ENCODE measurements at places on chromosomes 4 and X.

- DNase-seq = no peak
Observed at GRCh38 chr4:43113196-43113595, 220.7 kb downstream of the GRXCR1 start.

DNA sequence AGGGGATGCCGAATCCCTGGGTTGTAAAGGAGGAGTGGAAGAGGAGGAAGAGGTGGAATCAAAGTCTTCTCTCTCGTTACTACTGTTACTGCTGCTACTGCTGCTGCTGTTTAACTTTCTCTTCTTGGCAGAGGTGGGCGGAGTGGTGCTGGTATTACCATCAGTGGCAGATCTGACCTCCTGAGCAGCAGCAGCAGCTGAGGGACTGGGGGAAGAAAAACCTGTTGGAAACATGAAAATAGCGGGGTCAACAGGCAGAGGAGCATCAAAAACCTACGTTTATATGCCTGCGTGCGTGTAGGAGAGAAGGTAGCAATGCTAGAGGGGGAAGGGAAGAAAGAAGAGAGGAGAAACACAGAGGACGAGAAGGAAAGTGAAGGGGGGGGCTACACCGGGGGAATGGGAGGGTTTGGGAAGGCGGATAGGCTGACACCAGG lies 339 bp downstream of the CUL4B start:
- peak; percentile 57 for DNase-seq

GRCh38 chrX:129696463-129697155 lies 41.9 kb upstream of the APLN start:
- DNase-seq = no peak

- no peak for DNase-seq
Observed at GRCh38 chrX:13894888-13895565, 78.1 kb upstream of the GPM6B start.

GRCh38 chrX:43973249-43974099 lies at the start of gene NDP:
Gene NDP, minus strand, starts transcription at chrX:43973390. Its CDS starts 14,745 bp downstream, at chrX:43958645.
- no peak for DNase-seq

DNA sequence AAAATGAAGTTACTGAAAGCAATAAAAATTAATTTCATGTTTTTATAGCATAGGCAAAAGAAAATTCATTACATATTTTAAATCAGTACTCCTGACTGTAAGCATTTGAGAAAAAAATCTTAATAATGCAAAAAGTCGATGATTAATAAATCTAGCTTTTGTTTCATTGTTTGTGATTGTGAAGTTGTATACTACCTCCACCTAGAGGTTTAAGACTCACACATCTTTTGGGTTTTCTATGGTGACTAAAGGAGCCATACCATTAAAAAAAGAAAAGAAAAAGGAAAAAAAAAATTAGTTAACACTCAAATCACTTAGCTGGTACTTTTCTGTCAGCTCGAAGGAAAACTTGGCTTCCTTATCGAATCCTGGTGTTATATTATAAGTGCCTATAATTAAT lies 2.0 kb downstream of the GABRA2 start:
- no peak for DNase-seq

DNA sequence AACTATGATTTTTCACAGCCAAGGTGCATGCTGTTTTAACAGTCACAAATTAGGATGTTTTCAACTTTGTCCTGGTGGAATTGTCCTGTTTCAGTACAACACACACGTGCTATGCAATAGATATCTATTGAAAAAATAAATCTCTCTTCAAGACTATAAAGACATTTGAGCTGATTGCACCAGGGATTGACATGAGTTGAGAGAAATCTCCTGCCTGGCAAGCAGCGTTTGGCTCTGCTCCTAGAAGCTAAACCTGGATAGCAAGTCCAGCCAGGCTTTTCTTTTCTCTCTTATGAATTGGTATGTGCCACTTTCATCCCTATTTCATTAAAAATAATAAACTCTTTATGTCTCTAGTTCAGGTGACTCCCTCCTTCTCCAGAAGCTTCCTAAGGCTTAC lies 16.6 kb upstream of the NPNT start:
- DNase-seq = no peak

DNA sequence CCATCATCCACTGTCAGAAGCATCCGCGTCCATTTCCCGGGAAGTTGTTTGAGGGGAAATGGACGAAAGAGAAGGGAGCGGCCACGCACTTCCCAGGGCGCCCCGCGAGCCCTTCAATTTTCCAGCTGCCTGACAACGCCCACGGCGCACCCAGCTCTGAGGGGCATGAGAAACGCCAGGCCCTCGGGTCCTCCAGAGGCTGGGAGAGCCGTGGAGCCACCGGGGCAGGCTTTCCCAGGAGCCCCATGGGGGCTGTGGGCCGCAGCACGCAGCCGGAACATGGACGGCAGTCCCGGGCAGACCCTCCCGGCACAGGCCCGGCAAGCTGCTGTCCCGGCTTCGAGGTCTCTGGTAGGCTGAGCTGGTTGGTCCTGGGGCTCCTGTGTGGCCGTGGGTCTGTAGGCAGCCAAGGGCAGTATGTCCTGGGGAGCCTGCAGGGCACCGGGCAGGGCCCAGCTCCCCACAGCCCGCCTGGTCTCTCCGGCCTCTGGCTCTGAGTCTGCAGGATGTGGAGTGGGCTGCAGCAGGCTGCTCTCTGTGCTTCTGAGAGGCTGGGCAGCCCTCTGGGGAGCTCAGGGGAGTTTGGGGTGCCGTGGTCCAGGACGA lies 115.2 kb downstream of the FAM53A start:
- DNase-seq = no peak

- no peak for DNase-seq
Observed at GRCh38 chrX:114582264-114582632, 1.6 kb upstream of the HTR2C start.

DNA sequence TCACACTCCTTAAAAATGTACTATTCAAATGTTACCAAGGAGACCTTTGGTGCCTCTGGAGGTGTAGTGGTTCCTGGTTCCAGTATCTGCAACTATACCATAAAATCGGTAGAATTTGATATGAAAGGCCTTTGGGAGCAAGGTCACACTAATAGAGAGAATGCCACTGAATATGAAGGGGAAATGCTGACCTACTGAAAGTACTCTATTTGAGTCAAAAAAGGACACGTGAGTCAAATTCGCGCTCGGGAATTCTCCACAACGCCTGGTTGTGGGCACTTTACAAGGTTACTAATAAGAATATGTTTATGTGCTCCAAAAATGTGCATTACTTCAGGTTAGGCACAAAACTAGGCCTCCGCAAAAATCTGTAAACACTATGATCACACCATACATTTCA lies 39.5 kb upstream of the RELL1 start:
- no peak for DNase-seq

- DNase-seq = no peak
Observed at GRCh38 chrX:40506201-40506985, 74.4 kb upstream of the ATP6AP2 start.

DNA sequence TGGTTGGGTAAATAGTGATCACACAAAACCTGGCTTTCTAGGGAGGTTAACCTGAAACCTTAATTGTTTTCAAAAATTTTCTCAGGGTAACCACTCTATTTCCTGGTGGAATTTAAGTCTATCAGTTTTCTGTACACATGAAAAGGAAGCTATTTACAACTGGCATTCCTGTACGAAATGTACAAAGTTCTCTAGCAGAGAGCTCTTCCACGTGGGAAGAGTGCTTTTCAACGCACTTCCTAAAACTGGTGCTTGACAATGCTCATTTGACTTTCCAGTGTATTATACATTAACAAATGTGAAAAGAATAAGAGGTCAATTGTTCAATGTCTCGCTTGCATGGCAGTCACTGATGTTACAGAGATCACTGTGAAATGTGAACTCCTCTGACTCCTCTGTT lies 2.8 kb upstream of the SOD3 start:
- DNase-seq = no peak

- no peak for DNase-seq
Observed at GRCh38 chrX:123481913-123482851, 250.7 kb downstream of the THOC2 start.

DNA sequence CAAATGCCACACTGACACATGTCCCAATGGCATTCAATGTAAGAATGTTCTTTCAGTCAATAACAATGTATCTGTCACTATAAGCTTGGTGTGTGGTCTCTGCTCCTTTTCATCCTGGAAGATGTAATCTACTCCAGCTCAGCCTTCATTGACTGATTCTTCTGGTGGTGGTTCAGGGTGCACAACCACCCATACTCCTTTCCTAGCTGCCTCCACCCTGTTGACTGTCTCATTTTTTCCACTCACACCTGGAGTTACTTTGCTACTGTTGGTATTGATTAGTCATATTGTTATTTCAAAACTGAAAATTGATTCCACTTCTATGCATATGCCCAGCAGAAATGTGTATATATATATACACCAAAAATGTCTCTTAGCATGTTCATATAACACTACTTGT lies 140.5 kb downstream of the ASB9 start:
- DNase-seq = no peak

DNA sequence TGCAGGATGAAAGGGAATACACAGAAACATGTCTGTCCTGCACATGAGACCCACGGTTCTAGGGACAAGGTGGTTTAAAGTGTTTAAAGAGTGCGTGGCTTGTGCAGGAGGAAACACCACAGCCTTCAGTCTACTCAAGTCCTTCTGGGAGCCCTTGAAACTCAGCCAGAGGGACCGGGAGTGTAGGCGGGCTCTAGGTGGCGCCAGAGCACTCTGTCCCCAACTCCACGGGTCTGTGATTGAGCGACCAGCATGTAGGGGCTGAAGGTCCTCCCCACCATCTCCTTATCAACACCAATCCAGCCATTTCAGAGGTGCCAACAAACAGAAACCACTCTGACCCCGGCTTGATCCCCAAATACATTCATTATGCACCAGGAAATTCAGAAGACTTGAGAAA lies 82.0 kb upstream of the CLDN34 start:
- no peak for DNase-seq

DNA sequence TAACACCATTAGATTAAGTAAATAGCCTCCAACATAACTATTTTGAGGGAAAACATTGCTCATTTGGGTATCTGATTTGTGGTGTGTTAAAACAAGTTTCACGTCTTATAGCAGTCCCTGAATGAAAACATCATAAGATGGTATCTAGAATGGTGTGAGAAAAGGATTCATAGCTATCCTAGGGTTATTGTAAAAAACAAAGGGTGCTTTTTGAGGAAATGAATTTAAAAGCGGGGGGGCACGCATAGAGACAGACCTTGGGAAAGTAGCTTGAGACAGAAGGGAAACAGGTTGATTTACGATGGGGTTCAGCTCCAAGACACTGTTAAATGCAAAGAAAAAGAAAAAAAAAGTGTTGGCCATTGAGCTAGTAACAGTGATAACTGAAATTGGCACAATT lies 768 bp upstream of the CXCL10 start:
- no peak for DNase-seq

- no peak for DNase-seq
Observed at GRCh38 chr4:69408451-69408850, 87.3 kb downstream of the UGT2B4 start.

- DNase-seq = no peak
Observed at GRCh38 chr4:116736756-116737155, 348.6 kb downstream of the TRAM1L1 start.

DNA sequence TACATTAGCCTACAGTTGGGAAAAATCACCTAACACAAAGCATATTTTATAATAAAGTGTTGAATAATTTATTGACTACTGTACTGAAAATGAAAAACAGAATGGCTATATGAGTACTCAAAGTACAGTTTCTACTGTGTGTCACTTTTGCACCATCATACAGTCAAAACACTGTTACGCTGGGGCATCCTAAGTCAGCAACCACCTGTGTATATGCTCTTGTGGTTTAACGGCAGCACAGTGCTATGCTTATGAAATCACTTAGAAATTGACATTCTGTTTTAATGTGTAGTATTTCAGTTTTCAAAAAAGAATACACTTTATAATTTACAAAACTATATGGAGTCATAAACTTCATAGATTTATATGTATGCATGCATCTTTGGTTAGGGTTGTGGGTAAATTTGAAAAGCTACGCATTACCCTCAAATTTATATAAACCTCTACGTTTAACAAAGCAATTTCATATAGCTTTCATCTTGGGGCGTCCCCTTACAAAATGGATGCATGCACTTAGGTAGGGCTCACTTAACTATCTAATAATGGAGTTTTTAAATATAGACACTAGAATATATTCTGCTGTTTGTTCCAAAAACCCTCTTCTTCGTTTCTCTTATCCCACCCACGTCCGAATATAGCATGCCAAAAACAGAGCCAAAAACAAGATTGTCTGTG lies 690 bp upstream of the NEIL3 start:
- DNase-seq = no peak

GRCh38 chr4:17138847-17139246 lies 240.4 kb upstream of the LDB2 start:
- no peak for DNase-seq

- no peak for DNase-seq
Observed at GRCh38 chr4:8439168-8439567, 1.4 kb downstream of the ACOX3 start.

DNA sequence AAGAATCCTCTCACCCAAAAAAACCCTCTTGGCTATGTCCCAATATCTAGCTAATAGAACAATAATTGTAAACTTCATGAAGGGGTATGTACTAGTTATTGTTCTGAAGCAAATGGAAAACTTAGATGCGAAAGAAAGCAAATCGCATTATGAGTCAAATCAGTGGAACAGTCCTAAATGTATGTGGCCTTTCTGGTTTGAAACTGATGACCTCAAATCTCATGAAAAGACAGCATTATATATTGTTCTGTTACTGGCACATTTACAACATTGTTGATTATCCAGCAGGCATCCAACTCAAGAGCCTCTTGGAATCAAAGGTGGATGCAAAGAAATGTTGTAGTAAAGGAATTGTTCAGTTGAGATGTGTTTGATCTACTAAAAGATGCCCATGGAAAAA lies 34.7 kb downstream of the CSN3 start:
- DNase-seq = no peak

DNA sequence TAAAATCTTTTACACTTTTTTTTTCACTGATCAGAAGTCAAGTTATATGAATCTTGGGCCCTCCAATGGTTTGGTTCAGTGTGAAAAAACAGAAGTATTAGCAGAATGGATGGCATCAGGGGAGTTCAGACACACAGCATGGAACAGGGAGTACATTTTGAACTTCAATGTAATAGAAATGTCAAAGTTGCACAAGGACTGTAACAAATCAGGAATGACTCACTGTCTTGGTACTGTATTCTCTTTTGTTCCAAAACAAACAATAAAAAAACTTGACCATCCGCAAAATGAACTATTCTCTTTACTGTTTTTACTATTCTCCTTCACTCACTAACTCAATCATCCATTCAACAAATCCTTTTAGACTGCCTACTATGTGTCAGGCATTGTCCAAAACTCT lies 401.0 kb downstream of the FSTL5 start:
- no peak for DNase-seq

- DNase-seq = no peak
Observed at GRCh38 chr4:115154826-115155225, 41.4 kb upstream of the NDST4 start.

DNA sequence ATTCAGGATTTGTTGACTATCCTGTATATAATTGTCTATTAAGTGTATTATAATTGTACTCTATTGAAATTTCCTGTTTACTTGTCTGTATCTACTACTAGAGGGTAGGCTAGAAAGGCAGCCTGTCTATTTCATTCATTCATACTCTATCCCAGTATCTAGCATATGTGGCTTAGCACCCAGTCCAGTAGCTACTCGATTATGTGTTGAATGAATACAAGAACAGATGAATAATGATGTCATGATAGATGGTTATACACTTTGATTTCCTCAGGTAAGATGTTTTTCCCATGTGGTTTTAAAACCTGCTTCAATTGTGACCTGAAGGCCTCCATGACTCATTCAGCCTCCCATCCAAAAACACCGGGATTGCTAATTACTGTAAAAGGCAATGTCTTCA lies 68.0 kb downstream of the IL21 start:
- no peak for DNase-seq

Data from SW 1271 (cell line).